Sigmoid colon (tissue), 7 donors: ENCODE measurements at places on chromosomes 3 and 15. TPM values are rescaled to one million over a fixed set of nuclear protein-coding genes. Genes with fewer than 3 reads are reported as not detected.

DNA sequence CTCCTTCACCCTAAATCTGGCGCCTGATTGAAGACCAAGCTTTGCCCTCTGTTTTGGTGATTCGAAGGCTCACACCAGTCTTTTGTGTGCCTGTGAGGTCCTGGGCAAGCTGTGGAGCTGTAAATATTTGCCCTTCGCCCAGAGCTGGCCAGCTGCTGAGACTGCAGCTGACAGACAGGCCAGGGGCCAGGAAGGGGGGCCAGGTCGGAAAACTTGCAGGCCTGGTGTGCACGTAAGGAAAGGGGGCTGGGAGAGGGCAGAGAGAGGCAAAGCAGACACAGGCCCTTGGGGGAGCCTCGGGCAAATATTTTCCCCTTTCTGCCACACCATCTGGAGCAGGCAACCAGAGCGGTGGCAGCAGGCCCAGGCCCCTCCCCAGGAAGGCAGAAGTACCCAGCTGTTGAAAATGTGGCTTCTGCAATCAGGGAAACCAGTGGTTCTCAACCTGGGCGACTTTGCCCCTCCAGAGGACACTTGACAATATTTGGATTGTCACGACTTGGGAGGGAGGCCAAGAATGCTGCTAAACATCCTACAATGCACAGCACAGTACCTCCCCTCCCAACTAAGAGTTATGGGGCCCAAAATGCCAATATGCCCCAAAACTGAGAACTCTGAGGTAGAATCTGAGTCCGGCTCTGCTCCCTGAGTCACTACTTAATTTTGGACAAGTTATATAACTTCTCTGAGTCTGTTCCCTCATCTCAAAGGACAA is 2.5 kb downstream of the PDZRN3 start:
- peak; percentile 95 for DNase-seq

DNA sequence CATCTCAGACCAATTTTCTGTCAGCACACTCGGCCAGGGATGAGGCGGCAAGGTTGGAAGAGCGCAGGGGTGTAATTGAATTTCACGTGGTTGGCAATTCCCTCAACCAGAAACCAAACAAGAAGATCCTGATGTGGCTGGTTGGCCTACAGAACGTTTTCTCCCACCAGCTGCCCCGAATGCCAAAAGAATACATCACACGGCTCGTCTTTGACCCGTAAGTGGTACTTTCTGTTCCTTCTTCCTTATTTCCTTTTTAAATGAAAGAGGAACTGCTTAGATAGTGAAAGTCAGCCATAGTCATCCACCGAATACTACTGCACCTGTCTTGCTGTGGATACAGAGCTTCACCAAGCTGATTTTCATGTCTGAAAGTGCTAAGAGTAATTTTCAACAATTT is 60.1 kb downstream of the SGO1 start:
- no peak for DNase-seq

Gene CLDN11
- 4.6 TPM for total RNA-seq

- DNase-seq: no peak
Measured at GRCh38 chr3:105409364-105409763, 42.7 kb downstream of the ALCAM start.

Gene KCNAB1
- 1.8 TPM for total RNA-seq

Gene CPLX3
- total RNA-seq: not detected

DNA sequence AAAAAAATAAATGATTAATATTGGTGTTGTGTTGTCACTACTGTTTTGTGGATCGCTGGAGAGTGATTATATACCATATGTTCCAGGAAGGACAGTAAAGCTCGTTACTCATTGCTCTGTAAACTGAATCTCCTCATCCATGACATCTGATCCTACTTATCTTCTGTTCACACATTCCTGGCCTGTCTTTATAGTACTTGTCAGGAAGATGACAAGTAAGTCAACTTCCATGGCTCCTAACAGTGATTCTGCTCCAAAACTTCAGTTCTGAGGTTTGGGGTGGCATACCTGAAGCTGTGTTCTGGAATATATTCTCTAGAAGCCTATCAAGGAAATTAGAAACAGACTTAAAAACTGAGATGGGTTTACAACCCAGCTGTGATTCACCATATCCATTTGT is 288.9 kb downstream of the ZBBX start:
- DNase-seq: no peak

GRCh38 chr3:45435961-45436360 is 47.6 kb downstream of the LARS2 start:
- no peak for DNase-seq

Gene CCDC54
- total RNA-seq: not detected

Gene HYAL3
- total RNA-seq: 2.1 TPM

DNA sequence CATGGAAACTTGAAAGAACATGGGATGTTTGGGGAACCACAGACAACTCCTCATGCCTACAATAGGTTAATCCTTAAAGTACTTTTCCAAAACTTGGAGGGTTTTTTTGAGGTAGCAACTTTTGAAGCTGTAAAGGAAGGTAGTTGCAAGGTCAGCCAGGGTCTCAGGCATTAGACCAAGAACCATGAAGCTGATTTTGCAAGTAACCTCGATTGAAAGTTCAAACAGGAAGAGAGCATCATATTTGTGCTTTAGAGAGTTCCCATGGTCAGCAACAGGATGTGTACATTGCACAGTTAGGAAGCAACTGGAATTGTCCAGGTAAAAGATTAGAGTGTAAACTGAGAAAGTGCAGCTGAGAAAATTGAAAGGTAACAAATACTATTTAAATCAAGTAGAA is 199.8 kb upstream of the NR2F2 start:
- no peak for DNase-seq

DNA sequence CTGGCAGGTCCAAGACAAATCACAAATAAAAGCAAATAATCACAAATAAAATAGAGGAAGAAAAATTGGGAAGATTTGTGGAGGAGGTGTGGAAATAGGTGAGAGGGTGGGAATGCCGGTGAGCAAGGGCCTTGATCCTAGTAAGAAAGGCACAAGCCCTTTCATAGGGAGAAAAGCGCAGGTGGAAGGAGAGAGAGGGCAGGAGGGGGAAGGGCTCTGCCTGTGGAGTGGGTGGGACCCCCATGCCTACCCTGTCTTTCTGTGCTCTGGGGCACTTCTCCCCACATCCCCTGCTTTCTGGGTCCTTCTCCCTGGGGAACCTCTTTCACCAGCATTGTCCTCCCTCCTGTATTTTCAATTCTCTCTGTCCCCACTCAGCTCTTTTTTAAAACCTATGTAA is 711 bp upstream of the TGM5 start:
- DNase-seq: no peak

Gene SAMMSON
- total RNA-seq: 0.82 TPM

DNA sequence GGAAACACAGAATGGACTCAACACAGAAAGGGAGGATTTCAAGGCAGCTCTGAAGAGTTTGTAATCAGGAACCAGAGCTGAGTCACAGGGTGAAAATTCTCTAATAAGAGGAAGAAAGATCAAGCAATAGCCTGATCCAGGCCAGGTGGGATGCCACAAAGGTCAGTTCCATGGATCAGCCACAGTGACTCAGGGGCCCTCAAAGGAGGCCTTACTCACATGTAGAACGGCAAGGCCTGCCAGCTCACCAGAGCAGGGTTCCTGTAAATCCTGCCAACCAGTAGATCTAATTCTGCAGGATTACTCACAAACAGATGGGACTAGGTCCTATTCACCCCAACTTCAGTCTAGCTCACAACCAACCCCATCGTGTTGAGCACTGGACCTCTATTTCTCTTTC is 78.3 kb upstream of the PPP2R3A start:
- DNase-seq: no peak

- no peak for DNase-seq
Measured at GRCh38 chr15:89479173-89479572, 17.2 kb downstream of the RHCG start.

DNA sequence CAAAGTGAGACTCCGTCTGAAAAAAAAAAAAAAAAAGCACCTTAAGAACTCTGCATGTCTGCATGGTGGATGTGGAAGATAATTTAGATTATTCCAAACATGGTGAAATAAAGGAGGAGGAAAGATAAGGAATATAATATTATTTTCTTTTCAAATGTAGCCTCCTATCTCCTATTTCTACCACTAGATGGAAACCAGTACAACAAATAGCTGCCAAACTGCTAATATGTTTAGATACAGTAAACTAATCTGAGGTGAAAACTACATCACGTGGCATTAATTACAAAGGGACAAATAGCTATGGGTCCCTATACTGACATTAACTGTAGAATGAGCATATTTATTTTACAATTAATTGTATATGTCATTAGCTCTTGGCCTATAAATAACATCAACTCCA is 197.8 kb downstream of the TBC1D5 start:
- DNase-seq: no peak

Gene ADGRG7
- not detected for total RNA-seq

Gene FSIP1
- total RNA-seq: 1.1 TPM

DNA sequence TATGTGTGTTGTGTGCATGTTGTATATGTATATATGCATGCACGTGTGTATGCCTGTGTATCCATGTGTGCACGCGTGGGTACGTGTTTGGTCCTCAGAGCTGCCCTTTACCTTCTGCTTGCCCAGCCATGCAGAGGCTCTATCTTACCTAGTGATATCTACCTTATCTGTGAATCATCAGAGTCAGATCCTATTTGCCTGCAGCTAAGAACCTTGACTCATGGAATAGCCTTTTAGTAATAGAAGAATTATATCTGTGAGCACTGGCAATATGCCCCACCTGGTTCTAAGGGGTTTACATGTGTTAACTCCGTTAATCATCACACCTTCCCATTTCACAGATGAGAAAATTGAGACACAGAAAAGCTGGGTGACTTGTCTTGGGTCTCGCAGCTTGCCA is 11.0 kb downstream of the PGPEP1L start:
- no peak for DNase-seq

DNA sequence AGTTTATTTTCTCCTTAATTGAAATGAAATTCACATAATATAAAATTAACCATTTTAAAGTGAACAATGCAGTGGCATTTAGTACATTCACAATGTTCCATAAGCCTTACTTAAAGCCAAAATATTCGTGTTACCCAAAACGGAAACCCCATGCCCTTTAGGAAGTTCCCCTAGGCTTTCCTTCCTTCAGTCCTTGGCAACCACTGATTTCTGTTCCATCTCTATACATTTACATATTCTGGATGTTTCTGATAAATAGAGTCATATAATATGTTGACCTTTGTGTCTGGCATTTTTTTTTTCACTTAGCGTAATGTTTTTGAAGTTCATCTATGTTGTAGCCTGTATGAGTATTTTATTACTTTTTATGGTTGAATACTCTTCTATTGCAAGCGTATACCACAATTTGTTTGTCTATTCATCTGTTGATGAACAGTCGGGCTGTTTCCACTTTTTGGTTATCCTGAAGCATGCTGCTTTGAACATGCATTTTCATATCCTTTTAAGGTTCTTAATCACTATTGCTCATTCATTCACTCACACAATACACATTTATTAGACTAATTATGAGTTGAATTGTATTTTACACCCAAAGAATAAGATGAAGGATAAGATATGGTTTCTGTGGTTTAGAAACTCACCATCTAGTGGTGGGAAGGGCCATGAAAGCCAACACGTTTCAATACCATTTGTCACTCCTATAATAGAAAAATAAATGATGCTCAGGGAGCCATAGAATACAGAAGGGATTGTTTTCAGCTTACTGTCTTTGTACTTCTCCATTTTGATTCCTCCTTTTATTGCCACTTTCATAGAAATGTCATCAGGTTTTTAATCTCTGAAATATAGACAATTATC is 408.2 kb upstream of the CBLB start:
- DNase-seq: no peak

Gene MYD88
- total RNA-seq: 35.3 TPM

- DNase-seq: no peak
Measured at GRCh38 chr15:64950888-64951287, 38.8 kb downstream of the SPG21 start.

GRCh38 chr3:13378155-13378554 is 42.0 kb downstream of the NUP210 start:
- DNase-seq: no peak

GRCh38 chr3:141432904-141433303 is 53.9 kb upstream of the RASA2 start:
- DNase-seq: no peak

DNA sequence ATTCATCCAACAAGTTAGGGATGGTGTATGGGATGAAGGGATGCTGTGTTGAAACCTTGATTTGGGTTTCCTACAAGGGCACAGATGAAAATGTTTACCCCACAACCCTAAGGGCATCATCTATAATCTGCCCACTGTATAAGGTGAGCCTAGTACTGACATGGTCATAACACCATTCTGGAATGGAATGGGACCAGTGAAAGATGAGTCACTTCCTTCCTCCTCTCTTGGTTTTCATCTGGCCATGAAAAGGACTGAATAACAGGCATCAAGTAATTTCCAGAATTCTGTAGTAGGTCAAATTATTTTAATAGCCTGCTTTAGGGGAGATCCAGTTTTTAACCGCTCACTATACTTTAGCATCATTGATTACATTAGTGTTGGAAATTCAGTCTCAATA is 538.6 kb downstream of the NR2F2 start:
- DNase-seq: no peak

- DNase-seq: no peak
Measured at GRCh38 chr3:31248563-31248992, 284.1 kb upstream of the STT3B start.

- no peak for DNase-seq
Measured at GRCh38 chr3:67699882-67700281, 45.5 kb upstream of the SUCLG2 start.

GRCh38 chr3:39052583-39052982 is 767 bp downstream of the WDR48 start:
- DNase-seq: no peak

- no peak for DNase-seq
Measured at GRCh38 chr15:93154666-93155065, 65.7 kb upstream of the RGMA start.

DNA sequence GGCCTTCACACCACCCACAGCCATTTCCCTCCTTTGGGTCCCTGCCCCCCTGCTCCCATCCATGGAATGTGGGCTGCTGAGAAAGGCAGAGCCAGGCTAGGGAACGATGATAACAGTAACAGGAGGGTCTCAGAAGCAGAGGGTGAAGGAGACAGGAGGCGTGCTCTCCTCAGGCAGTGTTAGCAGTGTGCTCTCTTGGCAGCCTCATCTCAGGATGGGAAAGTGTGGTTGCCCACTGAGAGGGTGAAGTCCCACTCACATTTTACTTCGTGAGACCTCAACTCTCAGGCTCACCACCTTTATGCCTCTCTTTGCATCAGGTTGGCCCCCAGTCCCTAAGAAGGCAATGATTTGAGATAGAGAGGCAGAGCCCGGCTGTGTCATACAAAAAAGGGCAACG is 24.5 kb downstream of the TIGIT start:
- DNase-seq: no peak
